Anterior cingulate cortex (tissue), 58 donors: ENCODE measurements at places on chromosomes 12 and 14.

DNA sequence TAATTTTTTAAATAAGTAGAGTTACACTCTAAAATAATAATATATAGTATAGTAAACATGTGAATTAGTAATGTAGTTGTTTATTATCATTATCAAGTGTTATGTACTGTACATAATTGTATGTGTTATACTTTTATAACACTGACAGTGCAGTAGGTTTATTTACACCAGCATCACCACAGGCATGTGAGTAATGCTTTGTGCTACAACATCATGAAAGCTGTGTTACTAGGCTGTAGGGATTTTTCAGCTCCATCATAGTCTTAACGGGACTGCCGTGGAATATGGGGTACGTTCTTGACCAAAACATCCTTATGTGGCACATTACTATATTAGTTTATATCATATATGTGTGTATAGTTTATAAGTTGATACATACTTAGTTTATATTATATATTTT is 8.6 kb downstream of the FNTB start:
- no peak for DNase-seq

- no peak for DNase-seq
Measured at GRCh38 chr14:59295951-59296350, 107.5 kb downstream of the DAAM1 start.

GRCh38 chr12:1188016-1188415 is 197.0 kb downstream of the ERC1 start:
- no peak for DNase-seq

DNA sequence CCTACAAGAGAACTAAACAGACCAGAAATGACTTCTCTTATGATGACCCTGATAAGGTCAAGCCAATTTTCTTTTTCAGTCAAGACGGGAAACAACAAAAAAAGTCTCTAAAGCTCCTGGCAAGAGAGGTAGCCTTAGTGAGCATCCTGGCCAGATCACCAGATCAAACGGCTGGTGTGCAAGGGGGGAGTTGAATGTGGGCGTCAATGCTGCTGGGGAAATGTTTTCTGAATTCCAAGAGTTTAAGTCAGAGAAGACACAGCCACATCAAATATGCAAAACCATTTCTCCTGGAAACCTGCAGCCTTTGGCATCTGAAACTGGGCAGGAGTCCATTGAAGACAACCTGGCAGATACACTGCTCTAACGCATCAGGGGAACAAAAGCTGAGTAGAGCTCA is 16.0 kb upstream of the SELPLG start:
- no peak for DNase-seq

DNA sequence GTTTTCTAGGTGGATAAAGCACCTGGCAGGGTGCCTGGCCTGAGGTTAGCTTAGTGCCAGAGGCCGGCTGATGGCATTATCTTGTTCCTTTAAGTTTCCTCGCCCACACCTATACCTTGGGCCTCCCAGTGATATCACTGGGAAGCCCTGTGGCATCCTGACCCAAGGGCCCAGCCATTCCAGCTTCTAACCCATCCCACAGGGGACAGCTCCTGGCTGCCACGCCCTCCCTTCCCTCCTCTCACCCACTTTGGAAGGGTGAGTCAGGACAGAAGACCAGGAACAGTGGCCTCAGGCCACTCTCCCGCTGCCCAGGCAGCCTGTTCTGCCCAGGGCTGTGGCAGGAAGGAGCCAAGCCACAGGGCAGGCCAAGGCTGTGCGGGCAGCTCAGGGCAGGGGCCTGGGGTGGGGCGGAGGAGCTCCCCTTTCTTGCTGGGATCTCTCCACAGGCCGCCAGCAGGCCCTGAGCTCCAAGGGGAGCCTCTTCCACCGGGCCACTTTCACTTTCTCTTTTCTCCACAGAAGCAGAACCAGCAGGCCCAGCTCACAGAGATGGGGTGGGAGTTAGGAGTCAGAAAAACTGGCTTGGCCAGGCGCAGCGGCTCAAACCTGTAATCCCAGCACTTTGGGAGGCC is 75.1 kb downstream of the IRF2BPL start:
- DNase-seq: no peak

- DNase-seq: no peak
Measured at GRCh38 chr12:51722431-51722830, 126.1 kb downstream of the FIGNL2 start.

GRCh38 chr14:77375164-77375950 is 1.5 kb downstream of the TMED8 start:
- no peak for DNase-seq

- DNase-seq: no peak
Measured at GRCh38 chr12:8849876-8850275, 27.5 kb downstream of the A2ML1 start.

DNA sequence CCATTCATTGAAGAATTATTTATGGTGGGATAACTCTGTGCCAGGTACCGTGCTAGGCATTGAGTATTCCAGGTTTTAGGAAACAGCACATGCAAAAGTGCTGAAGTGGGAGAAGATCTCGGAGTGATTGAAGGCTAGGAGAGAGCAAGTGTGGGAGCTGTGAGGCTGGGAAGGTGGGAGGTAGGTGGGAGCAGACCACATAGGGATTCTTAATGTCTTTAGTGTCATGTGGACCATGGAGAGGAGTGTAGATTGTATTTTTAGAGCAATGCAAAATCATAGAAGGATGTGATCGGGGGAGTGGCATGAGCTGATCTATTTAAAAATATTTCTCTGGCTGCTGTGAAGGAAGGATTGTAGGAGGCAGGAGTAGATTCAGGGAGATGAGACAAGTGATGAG is 5.4 kb downstream of the PTPN11 start:
- no peak for DNase-seq

- DNase-seq: no peak
Measured at GRCh38 chr12:89523393-89523792, 1.2 kb downstream of the GALNT4 start.

GRCh38 chr14:103521438-103521950 is 1.1 kb downstream of the CKB start:
- no peak for DNase-seq

DNA sequence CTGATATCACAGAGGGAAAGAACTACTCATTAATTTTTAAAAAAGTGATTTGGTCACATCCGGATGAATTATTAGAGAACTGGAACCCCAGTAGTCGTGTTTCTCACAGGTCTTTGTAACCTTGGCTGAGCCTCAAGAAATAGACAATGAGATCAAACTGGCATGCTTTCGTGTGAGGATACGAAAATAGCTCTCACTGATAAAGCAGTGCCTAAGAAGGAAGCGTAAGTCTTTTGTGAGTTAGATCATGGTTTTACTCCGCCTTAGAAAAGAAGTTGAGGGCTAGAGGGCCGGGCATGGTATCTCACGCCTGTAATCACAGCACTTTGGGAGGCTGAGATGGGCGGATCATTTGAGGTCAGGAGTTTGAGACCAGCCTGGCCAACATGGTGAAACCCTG is 33.8 kb upstream of the GALNT16 start:
- no peak for DNase-seq

DNA sequence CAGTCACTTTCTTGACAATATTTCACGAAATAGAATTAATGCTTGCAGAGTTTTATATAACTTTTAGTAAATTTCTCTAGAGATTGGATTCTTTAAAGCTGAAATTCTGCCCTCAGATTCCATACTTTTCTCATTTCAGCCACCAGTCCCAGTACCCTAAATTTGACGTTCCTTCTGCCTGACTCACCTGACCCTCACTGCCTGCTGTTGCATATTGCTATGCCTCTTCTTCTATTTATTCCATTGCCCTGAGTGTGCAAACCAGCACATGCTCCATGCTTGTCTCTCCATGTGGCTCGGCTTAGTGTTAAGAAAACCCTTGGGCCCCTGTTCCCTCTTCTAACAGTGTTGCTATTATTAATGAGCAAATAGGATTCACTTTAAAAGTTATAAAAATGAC is 533.3 kb downstream of the LRFN5 start:
- DNase-seq: no peak

DNA sequence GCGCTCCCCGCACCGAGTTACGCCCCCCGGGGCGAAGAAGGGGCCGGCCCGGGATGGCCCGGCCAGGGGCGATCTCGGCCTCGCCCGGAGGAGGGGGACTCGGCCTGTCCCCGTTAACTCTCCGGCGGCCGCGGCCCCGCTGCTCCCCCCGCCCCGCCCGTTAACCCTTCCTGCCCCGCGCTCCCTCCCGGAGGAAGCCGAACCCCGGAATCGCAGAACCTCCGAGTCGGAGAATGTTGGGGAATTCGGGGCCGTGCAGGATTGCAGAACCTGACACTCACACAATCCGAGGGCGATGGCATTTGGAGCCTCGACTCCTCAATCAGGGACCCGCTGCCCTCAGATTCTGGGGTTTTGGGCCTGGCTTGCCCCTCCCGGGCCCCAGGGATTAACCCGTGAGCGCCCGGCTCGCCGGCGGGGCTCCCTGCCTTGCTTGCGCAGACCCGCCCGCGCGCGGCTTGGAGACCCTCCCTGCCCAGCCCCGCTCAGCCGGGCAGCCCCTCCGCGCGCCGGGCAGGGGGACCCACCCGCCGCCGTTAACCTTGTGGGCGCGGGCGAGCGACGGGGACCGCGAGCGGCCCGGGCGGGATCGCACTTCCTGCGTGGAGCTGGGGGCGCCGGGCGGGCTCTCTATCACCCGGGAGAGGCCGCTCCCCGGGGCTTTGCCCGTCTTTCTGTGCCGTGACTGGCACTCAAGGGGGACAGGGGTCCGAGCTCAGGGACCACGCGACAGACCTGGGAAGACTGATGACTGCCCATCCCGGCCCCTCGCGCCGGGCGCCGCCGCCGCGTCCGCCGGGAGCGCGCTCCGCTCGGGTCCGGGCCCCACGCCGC is 18.8 kb downstream of the BEGAIN start:
- no peak for DNase-seq

GRCh38 chr12:12450043-12450471 is 93.2 kb downstream of the BORCS5 start:
- no peak for DNase-seq

GRCh38 chr12:126480451-126480850 is 1415.2 kb downstream of the AACS start:
- DNase-seq: no peak

DNA sequence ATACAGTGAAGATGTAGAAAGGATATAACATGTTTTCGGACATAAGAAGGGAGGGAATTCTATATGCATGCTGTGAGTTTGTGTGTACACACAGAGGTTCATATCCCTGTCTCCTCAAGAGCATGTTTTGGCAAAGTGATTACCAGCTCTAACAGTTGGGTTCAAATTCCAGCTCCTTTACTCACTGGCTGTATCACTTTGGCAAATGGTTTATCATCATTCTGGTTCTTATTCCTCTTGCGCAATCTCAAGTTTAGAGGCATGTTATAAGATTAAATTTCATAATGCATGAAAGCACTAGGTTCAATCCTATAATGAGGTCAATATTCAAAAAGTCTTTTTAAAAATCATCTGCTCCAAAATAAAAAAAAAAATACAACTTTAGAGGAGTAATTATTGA is 107.7 kb upstream of the LRFN5 start:
- no peak for DNase-seq

DNA sequence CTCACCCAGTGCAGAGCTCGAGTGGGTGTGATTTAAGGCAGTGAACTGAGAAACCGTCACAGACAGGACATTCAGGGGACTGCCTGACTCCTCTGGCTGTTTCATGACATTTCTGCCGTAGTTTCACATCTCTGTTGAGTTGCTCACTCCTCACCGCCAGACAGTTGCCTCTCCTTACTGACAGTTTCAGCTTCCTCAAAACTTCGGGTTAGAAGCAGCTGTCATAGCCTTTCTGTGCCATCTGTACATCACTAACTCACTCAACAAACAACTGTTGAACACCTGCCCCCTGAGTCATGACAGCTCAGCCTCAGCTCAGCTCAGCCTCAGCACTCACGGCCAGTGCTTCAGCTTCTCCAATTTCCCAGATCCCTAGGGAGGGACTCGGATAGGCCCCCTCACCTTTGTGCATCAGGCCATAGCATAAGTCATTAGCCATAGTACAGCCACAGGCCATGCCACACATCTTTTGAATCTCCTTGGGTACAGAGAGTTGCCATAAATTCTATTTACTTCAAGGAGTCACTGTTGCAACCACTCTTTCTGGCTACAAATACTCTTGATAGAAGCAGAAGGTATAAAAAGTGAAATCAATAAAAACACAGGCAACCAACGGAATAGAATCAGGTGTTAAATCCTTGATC is 6.2 kb upstream of the SLC15A4 start:
- no peak for DNase-seq

DNA sequence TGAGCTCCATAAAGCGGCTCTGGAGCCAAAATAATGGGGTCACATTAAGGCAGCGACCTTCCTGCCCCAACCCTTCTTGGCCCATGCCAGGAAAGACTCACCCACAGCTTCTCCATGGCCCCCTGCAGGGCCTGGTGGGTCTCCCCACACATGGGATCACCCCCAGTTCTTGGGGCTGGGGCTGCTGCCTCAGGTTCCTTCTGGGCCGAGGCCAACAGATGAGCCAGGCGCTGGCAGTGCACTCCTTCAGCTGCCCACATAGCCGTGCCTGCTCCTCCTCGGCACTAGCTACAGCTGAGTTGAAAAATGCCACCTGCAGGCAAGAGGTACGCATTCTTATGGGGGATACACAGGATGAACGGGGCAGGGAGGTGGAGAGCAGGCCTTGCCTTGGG is 14.8 kb upstream of the BLTP3B start:
- DNase-seq: no peak

GRCh38 chr14:102026934-102027333 is 59.9 kb downstream of the HSP90AA1 start:
- DNase-seq: no peak

GRCh38 chr12:48017921-48018617 is 13.8 kb upstream of the COL2A1 start:
- no peak for DNase-seq

GRCh38 chr12:87801860-87802720 is 227.1 kb downstream of the C12orf50 start:
- DNase-seq: no peak

- DNase-seq: no peak
Measured at GRCh38 chr14:64846319-64846718, 33.4 kb downstream of the SPTB start.

- no peak for DNase-seq
Measured at GRCh38 chr12:7431993-7432685, 11.8 kb downstream of the CD163L1 start.

DNA sequence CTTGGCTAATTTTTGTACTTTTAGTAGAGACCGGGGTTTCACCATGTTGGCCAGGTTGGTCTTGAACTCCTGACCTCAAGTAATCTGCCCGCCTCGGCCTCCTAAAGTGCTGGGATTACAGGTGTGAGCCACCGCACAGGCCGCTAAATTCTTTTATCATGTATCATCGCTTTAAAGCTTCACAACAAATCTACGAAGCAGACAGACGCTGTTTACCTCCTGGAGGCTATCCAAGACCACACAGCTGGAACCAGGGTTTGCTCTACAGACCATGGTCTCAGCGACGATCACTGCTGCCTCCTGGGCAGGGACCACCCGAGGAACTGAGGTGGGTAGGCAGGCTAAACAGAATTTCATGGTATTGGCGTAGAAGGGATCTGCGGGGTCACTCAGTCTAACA is 27.2 kb downstream of the KRT80 start:
- no peak for DNase-seq

GRCh38 chr14:99270458-99271220 is 1.4 kb downstream of the BCL11B start:
- DNase-seq: no peak

GRCh38 chr14:105250008-105250366 is 1.7 kb downstream of the BTBD6 start:
- no peak for DNase-seq

- no peak for DNase-seq
Measured at GRCh38 chr14:61677479-61677878, 17.8 kb upstream of the HIF1A start.

GRCh38 chr12:52224151-52224550 is 8.9 kb upstream of the KRT7 start:
- no peak for DNase-seq
